ENCODE measurements at places on chromosomes 3 and 15. TPM values are rescaled to one million over a fixed set of nuclear protein-coding genes. Genes with fewer than 3 reads are reported as not detected.

The BFSP2 gene
- total RNA-seq: not detected

The TMEM266 gene
- 2.2 TPM for total RNA-seq

The SOX14 gene
- total RNA-seq: 0.11 TPM

The ZPLD1 gene
- total RNA-seq: not detected

The CCDC39 gene
- 0.32 TPM for total RNA-seq

The FAM107A gene
- total RNA-seq: not detected

DNA sequence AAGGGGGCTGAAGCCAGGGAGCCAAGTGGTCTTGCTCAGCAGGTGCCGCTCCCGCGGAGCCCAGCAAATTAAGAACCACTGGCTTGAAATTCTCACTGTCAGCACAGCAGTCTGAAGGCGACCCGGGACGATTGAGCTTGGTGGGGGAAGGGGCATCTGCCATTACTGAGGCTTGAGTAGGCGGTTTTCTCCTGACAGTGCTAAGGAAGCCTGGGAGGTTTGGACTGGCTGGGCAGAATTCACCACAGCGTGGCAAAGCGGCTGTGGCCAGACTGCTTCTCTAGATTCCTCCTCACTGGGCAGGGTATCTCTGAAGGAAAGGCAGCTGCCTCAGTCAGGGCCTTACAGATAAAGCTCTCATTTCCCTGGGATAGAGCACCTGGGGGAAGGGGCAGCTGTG is 57.0 kb upstream of the GPR149 start:
- peak; percentile 59 for DNase-seq

GRCh38 chr3:177726807-177727206 is 529.5 kb upstream of the TBL1XR1 start:
- no peak for DNase-seq

DNA sequence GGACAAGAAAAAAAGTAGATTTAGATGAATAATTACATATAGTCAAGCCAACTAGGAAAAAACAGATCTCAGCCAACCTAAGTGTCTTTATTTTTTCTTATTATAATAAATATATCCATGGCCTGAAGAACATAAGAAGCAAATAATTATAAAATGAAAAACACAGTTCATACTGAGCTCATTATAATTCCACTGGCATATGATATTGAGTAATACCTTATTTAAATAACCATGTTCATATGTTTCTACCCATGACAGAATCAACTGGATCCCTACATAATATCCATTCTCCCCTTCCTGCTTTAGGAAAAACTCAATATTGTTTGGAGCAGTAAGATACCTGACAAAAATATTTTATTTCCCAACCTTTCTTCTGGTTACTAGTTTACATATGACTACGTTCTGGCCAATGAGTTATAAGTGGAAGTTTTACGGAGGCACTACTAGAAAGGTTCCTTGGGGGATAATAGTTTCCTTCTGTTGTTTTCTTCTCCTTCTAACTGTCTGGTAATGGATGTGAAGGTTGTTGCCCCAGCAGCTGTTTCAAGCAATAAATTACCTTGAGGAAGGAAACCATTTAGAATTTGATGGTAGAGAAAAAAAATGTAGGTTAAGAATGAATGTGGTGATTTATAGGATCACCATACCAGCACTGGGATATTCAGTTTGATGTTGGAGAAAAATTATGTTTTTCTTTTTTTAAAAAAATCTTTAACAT is 184.1 kb upstream of the MBNL1 start:
- DNase-seq: no peak

GRCh38 chr15:32834156-32834555 is 116.4 kb downstream of the GREM1 start:
- no peak for DNase-seq

- no peak for DNase-seq
Observed at GRCh38 chr3:153973722-153974265, 147.4 kb upstream of the ARHGEF26 start.

- peak; percentile 29 for DNase-seq
Observed at GRCh38 chr15:92629975-92630626, 25.5 kb downstream of the FAM174B start.

GRCh38 chr3:66407611-66408218 is 93.1 kb downstream of the LRIG1 start:
- peak; percentile 95 for DNase-seq

DNA sequence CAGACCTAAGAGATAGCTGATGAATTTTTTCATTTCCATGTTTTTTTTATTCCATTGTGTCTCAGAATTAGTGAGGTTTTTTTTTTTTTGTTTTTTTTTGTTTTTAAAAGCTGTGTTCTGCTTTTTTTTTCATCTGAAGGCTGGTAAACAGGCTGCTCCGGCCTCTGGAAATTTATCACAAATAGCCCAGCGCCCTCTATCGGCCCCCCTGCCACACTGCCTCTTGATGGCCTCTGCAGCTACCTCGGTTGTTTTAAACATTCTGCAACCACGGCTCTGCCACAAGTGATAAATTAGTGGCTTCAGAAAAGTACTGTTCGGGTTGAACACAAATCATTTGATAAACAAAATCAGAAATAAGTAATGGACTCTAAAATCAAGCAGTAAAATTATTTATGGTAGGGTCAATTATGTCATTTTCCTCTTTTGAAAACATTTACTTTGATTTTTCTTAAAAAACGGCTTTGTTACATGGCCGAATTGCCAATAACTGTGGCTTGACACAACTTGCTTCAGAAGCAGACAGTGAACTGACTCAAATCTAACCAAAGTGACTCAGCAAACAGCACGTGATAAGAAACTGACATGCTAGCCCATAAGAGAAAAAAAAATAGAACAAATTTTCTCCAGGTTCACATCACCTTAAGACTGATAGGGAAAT is 87.8 kb downstream of the RSL24D1 start:
- DNase-seq: peak; percentile 91

DNA sequence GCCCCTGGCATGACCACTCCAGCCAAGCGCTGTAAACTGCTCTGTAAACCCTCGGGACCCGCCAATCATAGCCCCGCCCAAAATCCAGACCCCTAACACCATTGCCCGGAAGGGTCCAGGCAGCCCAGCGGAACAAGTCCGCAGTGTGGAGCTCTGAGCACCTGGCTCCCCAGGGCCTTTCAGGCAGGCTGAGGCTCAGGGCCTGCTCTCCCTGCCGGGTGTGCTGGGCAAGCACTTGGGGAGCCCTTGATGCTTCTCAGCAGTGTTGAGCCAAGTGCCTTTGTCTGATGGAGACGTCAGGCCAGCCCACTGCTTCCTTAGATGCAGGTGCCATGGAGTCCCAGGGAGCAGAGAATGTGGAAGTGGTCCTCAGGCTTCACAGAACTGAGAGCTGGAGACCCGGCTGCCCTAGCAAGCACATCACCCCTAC is 106.2 kb downstream of the TLE3 start:
- no peak for DNase-seq

DNA sequence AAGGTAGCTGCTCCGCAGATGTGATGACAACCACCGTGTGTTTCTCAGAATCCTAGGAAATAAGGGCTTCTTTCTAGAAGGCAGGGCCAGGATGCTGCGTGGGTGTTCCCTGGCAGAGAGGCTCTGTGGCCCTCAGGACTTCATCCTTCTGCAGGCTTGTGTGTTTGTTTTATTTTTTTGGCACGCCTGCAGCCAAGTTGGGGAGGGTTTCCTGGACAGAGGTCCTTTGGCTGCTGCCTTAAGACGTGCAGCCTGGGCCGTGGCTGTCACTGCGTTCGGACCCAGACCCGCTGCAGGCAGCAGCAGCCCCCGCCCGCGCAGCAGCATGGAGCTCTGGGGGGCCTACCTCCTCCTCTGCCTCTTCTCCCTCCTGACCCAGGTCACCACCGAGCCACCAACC is at the start of gene CLEC3B:
CLEC3B (plus strand) TSS at position 266 of the 400 bp plus-strand sequence; CDS start at position 326, 60 bp downstream.
- DNase-seq: no peak

GRCh38 chr15:83983634-83984458 is 251.7 kb upstream of the GOLGA6L4 start:
- no peak for DNase-seq

- DNase-seq: no peak
Observed at GRCh38 chr3:183285318-183285717, 32.3 kb downstream of the B3GNT5 start.

DNA sequence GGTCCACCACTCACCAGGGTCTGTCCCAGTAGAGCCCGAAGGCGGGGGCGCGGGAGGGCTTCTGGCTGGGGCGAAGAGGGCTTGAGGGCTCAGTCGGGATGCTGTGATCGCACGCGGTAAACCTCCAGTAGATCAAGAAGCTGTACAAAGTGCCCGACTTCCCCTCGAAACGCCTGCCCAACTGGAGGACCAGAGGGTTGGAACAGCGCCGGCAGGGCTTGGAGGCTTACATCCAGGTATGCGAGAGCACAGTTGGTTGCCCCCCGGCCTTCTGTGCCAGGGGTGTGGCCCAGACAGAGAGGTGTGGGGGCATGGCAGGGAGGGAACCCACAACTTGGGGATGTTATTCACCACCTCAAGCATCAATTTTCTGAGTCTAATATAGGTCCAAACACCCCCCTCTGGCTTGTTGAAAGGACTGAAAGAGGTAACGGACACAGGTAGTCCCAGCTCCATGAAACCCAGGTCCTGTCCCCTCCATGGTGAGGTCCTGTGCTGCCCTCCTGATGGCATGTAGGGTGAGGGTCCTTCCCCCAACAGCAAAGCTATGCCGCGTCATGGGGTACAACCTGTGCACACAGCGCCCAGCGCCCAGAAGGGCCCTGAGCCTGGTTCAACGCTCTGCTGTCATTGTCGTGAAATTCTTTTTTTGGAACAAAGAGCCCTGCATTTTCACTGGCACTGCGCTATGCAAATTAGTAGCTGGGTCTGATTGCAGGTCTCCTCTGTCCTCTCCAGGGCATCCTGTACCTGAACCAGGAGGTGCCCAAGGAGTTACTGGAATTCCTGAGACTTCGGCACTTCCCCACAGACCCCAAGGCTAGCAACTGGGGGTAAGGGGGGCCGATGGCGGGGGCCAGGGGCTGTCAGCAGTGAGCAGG is 1.2 kb downstream of the SNX22 start:
- peak; percentile 69 for DNase-seq

GRCh38 chr3:32522682-32523081 is 20.0 kb upstream of the CMTM6 start:
- DNase-seq: no peak

GRCh38 chr3:24899901-24900603 is 405.4 kb upstream of the THRB start:
- DNase-seq: no peak

DNA sequence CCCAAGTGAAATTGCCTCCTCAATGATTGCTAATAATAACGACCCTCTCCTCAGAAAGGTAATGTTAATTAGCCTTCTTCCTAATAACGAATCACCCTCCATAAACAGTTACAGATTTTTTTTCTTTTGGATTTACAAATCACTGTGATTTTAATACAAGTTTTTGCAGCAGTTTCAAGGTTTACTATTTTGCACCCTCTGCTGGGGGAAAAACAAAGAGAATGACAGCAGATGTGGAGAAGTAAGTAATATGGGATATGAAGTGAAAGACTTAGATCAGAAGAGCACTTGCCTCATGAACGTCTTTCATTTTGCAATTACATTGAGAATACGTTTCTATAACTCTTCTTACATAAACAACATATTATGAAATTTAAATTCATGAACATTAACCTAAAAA is 16.1 kb upstream of the CNTN3 start:
- no peak for DNase-seq

DNA sequence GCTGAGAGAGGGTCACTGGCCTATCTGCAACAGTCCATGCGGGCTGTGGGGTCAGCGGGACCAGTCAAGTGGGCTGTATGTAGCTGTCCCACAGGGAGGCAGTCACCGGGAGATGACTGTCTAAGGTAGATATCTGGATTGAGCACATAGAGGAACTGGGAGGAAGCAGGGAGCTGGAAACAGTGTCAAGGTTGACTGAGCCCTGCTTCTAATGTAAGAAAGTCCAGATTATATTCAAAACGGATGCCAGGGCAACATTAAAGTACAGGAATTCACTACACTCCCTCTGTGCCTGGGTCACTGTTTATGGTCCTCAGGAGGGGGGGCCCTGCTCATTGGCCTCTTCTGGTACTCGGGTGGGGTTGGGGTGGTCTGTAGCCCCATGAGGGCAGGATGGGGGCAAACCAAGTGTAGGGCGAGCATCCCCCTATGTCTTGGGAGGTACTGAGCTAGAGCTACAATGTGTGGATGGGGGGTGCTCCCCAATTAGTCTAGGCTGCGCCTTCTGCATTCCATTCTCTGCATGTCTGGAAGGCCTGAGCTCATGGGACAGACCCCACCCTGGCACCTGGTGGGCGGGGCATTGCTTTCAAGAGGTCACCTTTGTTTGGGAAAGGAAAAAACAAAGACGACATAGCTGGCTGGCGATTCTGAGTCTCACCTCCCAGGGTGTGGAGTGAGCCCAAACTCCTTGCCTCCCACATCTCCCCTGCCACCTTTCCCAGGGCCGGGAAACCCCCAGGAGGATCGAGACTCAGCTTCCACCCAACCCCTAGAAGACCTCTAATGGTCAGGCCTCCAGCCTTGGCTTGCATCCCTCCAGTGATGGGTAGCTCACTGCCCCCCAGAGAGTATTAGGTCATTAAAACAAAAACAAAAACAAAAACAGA is 45.1 kb upstream of the C15orf39 start:
- peak; percentile 70 for DNase-seq

DNA sequence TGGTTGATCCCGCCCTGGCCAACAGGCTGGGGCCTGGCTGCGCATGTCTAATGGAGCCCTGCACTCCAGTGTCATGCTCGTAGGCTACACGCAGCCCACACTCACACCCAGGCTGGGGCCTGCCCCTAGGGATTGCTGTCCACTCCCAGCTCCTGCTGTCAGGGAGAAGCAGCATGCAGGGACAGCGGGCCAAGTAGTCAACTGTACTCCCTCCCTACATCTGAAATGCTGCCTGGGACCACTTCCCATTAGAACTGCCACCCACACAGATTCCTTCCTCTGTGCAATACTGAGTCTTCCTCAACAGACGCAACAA is 16.1 kb downstream of the ALS2CL start:
- DNase-seq: no peak
